ENCODE measurements at places on chromosomes 4 and X. TPM values are rescaled to one million over a fixed set of nuclear protein-coding genes. Genes with fewer than 3 reads are reported as not detected.

Gene HDAC6
- total RNA-seq, result 16.1 TPM

Gene MAGED4B
- 12.8 TPM for total RNA-seq

Gene IL9R
- not detected for total RNA-seq

Gene GLRA2
- not detected for total RNA-seq

DNA sequence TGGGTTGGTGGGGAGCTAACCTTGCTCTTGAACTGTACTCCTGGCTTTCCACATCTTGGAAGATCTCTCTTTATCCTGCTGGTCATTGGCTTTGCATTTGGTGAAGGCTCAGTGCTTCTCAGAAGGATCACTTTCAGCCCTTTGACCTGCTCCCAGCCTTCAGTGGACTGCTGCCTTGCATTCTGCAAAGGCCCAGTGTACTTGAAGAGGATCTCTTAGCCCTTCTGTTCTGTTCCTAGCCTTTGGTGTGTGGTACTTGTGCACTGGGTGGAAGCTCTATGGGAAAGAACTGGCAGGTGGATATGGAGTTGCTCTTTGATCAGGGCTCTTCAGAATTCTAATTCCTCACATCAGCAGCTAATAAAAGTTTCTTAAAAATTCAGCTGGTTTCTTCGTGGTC lies 46.5 kb downstream of the FGF2 start:
- DNase-seq, result no peak

- no peak for DNase-seq
These were observed 36.3 kb downstream of the ANXA10 start for GRCh38 chr4:168128601-168129000.

- DNase-seq, result no peak
These were observed 9.7 kb downstream of the TSPAN7 start for GRCh38 chrX:38571058-38571457.

GRCh38 chr4:2939383-2940243 lies 23.6 kb downstream of the NOP14 start:
- no peak for DNase-seq
